ENCODE measurements at places on chromosomes 2 and 18. TPM values are rescaled to one million over a fixed set of nuclear protein-coding genes. Genes with fewer than 3 reads are reported as not detected.

DNA sequence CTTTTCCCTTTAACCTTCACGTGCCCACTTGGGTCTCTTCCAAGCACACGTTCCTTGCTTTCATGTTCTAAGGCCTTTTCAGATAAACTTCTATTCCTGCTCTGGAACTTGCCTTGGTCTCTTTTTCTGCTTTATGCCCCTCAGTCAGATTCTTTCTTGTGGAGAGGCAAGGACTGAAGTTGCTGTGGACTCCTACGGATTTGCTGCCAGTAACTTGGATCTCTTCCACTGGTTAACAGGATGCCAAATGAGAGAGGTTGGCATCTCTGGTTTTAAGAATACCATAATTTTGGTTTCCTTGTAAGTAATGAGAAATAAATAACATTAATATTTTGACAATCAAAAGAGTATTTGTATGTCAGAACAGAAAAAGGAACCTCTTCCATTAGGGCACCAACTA is 33.0 kb downstream of the COMMD1 start:
- no peak for DNase-seq
- H3K27me3 ChIP-seq: no peaks in the 10 kb centered on the region
- H3K27ac ChIP-seq: no peak overlapping the region
- H3K4me1 ChIP-seq: peaks cover 6% of the 10 kb centered on the region

GRCh38 chr2:163812926-163813520 is 77.2 kb upstream of the FIGN start:
- H3K27me3 ChIP-seq: no peaks in the 10 kb centered on the region
- no peak overlapping the region for H3K4me3 ChIP-seq
- DNase-seq: no peak
- H3K27ac ChIP-seq: no peak overlapping the region
- H3K4me1 ChIP-seq: no peaks in the 10 kb centered on the region

DNA sequence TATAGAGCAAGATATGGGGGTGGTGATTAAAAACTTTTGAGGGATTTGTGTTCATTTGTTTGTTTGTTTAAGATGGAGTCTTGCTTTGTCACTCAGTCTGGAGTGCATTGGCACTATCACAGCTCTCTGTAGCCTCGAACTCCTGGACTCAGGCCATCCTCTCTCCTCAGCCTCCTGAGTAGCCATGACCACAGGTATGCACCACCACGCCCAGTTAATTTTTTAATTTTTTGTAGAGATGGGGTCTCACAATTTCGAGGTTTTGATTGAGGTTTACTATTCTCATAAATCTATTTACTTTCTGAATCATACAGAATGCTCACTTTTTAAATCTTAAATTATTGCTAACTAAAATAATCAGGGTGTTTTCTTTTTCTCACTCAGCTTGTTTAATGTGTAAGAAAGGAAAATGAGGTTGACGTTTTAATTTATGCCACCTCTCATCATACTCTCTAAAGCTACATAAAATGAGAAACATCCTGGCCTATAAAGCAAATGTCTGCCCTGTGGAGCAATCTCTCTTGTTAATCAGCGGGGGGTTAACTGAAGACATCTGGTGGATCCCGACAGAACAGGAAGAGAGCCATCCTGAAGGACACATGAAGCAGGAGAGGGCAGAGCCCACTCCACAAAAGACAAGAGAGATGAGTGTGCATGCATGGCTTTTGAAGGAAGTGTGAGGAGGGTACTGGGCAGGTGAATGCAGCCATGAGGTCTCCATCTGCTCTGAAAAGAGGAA is 589.1 kb upstream of the SLC8A1 start:
- H3K36me3 ChIP-seq: no peaks in the 10 kb centered on the region
- no peaks in the 10 kb centered on the region for H3K27me3 ChIP-seq
- H3K27ac ChIP-seq: no peak overlapping the region
- H3K4me3 ChIP-seq: no peak overlapping the region

- no peak overlapping the region for H3K4me3 ChIP-seq
- peaks cover 1% of the 10 kb centered on the region for H3K36me3 ChIP-seq
- DNase-seq: no peak
These were observed 21.4 kb upstream of the EML4 start for GRCh38 chr2:42147641-42148274.

GRCh38 chr2:240412211-240412861 is 23.1 kb upstream of the GPC1 start:
- no peaks in the 10 kb centered on the region for H3K36me3 ChIP-seq

DNA sequence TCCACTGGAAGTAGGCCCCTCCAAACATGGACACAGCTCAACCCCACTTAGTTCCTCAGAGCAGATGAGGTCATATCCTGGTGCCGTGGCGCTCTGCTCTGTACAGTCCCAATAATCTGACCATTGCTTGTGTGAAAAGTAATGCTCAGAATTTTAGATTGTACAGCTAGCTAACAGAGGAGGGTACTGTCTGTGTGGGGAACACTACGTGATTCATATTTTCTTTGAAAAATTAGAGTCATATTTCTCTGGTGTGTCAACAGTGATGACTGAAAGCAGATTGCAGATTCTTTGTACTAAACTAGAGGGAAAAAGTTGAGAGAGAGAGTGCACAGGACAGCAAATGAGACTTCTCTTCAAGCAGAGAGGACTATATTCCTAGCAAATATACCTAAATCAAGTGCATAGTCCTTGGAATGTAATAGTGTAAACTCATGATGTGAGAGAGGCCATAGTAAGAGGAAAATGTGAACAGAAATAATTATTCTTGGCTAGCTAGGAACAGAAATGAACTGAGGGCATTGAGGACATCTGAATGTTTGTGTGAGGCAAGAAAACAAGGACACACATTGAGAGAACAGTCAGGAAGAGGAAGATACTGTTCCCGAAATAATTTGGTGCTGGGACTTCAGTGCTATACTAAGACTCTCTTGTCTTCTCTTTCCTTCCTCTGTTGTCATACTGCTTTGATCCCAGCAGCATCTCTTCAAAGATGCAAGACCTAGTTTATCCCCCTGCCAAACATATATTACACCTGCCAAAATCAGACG is 157.0 kb upstream of the RND3 start:
- DNase-seq: no peak
- no peak overlapping the region for H3K27ac ChIP-seq
- H3K27me3 ChIP-seq: no peaks in the 10 kb centered on the region
- no peaks in the 10 kb centered on the region for H3K4me1 ChIP-seq
- no peak overlapping the region for H3K4me3 ChIP-seq

GRCh38 chr18:11518788-11519685 is 90.4 kb upstream of the SLC35G4 start:
- H3K4me1 ChIP-seq: no peaks in the 10 kb centered on the region
- H3K4me3 ChIP-seq: no peak overlapping the region
- H3K27me3 ChIP-seq: peaks cover 11% of the 10 kb centered on the region
- DNase-seq: peak; percentile 50
- no peaks in the 10 kb centered on the region for H3K36me3 ChIP-seq

DNA sequence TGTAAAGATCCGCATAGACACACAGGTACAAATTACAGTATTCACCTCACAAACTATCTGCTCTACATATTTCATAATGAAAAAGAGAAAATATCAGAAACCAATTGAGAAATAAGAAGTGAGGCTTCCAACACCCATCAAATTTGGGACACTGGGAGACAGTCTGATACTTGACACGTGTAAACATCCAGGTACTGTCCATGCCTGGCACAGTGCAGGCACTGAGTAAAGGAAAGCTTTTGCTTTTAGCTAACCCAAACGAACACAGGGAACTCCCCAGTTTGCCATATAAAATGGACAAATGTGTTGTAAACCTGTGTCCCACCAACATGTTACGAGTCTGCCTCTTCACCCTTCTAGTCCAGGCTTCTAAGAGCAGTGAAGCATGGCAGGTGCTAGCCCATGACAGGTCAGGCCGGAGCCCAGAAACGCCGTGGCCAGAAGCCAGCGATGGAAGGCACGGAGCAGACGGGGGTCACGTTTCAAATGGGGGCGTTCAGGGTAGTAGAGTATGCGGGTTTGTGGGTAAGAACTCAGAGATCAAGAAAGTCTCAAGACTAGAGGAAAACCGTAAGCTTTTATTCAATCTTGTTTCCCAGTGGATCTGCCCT is 27.0 kb downstream of the CDH2 start:
- H3K27me3 ChIP-seq: no peaks in the 10 kb centered on the region
- no peak overlapping the region for H3K4me3 ChIP-seq
- no peaks in the 10 kb centered on the region for H3K4me1 ChIP-seq
- no peak overlapping the region for H3K27ac ChIP-seq

Gene TRABD2A
- 85.5 TPM for total RNA-seq

Gene ZNF396
- 2.8 TPM for total RNA-seq

Gene GALNT13
- total RNA-seq: 0.64 TPM

Gene GPR45
- total RNA-seq: not detected

Gene CD207
- total RNA-seq: not detected

All from activated naive CD8-positive, alpha-beta T cell treated with anti-CD3 and anti-CD28 coated beads, Interleukin-2, amount 10 ng/mL, durations not matched to agents 7 days and 5 days (primary cell).